ENCODE measurements at places on chromosomes 3 and 15.
A peak's percentile ranks its signal among the peaks of the same experiment; 100 is the strongest.

DNA sequence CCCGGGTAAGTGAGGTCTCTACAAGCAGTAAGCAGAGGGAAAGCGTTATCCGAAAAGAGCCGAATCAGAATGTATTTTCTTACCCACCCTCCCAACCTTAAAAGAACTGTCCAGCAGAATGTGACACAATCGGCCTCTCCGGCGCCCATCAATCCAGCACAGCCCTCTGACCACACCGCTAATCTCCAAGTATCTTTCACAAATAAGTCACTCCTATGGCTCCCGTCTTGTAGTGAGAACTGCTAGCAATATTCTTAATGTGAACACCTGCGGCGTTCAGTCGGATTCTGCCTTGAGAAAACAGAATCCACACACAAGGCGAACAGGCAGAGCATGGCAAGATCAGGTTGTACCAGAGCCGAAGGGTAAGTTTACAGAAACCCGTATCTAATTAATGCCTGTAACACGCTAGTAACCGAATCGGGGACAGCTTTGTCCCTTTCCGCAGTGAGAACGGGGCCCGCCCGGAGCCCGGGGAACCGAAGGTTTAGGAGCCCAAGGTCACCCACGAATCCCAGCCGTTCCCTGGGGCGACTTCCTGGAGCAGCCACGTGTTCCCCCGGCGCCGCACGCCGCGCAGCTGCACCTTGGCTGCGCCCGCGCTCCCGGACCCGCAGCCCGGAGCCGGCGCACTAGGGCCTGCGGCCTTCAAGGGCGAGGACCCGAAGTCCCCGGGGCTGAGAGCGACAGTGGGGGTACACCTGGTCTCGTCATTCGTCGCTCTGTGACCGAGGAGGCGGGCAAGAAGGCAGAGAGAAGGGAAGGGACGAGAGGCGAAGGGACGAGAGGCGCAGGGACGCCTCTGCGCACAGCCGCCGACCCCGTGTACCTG lies 672 bp downstream of the TFRC start:
- DNase-seq, result peak; percentile 45

GRCh38 chr3:152243301-152243711 lies 25.4 kb upstream of the MBNL1 start:
- DNase-seq, result no peak

DNA sequence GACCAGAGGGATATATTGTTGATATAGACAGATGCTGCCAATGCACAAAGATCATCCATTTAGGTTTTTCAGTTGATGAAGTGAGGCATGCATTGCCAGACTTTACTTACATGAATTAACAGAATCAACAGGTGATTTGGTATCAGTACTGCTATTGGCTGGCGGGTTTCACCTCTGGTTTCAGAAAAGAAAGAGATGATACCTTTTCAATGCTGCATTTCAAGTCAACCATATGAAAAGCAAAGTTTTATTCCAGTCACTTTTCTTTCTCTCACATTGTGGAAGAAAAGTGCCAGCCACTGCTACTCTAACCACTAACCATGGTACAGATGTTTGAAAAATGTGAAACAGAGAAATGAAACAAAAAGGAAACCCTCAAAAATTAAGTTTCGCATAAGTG lies 289.1 kb downstream of the TIGIT start:
- no peak for DNase-seq

DNA sequence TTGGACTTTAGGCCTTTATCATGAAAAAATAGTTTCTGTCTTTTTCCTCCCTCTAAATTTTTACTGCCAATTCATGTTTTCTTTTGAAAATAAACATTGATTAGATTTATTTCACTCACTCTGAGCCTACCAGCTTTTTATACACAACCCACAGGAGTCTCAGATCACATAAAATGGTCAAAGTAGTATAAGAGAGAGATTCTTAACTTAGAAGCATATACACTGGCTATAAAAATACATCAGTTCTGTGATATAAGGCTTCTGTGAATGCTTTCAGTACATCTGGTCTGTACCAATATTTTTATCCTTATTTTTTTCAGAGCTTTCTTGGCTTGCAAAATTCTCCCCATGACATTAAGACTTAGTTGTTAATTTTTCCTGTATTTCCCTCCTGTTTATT lies 117.0 kb upstream of the PTX3 start:
- no peak for DNase-seq

- no peak for DNase-seq
Observed at GRCh38 chr3:172156586-172156955, 117.2 kb downstream of the FNDC3B start.

DNA sequence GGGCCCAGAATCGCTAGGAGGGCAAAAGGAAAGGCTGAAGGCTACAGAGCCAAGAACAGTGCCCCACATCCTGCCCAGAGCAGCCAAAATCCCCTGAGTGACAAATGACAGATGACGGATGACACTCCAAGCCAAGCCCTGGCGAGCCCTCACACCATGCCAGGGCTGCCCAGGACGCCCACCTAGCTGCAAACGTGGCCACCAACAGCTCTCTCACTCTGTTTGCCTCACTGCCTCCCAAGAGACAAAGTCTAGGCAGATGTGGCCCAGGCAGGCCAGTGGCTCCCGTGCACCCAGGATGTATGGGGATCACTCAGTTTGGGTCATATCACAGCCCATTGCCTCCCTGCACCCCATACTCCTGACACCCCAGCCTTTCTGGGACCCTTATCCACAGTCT lies 270.1 kb upstream of the NSMCE3 start:
- no peak for DNase-seq

- DNase-seq, result no peak
Observed at GRCh38 chr3:167323572-167323971, 56.5 kb downstream of the ZBBX start.

DNA sequence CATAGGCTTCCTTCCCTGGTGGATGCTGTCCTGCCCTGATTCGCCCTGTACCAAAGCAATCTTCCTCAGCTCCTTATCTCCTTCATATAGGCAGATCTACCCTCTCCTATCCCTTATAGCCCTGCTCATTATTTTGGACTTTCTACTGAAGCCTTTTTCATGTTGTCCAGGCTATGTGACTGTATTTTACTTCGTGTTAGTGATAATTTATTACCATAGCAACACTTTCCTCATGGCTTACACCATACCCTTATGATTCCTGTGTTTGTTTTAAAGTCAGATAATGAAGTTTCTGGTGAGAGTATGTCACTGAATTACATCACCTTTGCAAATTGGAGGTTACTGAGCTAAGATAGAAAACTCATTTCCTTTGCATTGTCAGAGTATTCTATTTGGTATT lies 352.6 kb downstream of the NLGN1 start:
- DNase-seq, result no peak

GRCh38 chr3:163490119-163490518 lies 1588.2 kb downstream of the SI start:
- peak; percentile 11 for DNase-seq

DNA sequence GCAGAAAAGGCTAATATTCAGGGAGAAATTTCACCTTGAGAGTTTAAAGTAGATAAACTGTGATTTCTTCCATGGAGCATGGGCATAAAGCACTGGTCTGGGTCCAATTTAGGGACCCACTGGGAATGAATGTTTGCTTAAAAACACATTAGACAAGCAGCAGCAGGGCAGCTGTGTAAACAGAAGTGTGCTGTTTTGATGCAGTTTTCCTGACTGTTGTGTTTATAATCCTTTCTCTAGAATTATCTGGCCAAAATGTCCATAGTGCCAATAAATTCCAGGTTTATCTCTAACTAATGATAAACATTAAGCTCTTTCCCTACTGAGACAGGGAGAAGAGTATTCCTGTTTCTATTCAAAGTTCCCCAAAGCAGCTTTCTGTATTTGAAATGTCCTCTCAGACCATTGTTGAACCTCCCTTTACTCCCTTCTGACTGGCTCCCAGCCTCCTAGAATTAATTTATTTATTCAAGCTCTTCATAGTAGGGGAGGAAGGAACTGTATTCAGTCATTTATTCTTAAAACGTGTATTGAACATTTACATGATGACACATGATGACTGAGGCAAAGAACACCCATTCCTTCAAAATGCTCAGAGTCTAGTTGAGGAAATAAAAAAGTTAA lies 7.0 kb upstream of the TM4SF18 start:
- no peak for DNase-seq

GRCh38 chr15:40808861-40809450 lies 1.7 kb upstream of the DNAJC17 start:
- no peak for DNase-seq

DNA sequence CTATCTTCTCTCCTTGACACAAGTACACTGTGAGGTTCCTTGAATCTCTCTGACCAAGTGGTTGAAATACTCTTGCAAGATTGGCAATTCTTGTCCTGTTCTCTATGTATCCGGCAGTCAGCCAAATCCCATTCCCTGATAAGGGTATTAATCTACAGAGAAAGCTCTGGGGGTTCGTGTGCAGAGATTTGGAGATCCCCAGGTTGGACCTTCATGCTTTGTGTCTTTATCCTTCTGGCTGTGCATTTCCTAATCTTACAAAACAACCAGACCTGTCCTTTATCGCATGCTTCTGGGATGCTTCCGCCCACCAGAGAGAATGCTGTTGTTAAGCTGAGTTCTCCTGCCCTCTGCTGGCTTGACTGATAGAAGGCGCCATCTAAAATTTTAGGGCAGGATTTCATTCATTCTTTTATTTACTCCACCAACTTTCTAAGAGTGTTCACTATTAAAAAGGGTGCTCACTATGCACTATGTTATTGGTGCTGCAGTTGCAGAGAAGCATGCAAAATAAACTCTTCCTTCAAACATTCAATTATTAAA lies 8.6 kb upstream of the SST start:
- DNase-seq, result no peak

DNA sequence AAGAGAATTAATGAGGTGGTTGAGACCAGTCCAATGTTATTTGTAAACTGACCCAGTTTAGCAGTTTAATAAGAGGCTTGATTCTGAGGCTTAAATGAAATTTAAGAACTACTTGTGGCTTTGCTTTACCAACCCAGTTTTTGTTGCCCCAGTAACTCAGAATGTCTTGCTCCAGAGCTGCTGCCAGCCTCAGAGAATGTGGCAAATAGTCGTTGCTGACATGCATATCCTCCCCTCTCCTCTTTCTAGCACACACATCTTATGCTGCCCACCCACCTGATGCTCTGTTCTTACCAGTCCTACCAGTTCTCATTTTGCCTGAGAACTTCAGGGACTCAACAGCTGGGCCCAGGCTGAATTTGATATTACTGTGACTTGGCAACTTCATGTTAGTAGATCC lies 92.4 kb upstream of the TSC22D2 start:
- no peak for DNase-seq

DNA sequence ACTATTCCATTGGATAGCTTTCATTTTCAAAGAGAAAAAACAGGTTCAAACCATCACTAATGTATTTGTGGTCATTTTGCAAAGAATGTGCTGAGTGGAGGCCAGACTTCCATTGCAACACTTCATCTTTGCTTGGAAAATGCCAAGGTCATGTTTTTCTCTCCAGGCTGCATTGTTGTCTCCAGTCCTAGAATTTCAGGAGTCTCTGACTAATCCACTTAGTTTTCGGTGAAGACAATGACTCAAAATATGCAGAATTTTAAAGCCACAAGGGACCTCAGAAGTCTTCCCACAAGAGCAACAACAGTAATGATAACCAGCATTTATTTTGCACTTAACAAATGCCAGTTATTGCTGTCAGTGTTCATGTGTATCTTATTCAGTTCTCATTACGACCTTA lies 277.0 kb downstream of the RYR3 start:
- DNase-seq, result no peak

- DNase-seq, result no peak
Observed at GRCh38 chr3:158420654-158421396, 150.2 kb upstream of the MLF1 start.

DNA sequence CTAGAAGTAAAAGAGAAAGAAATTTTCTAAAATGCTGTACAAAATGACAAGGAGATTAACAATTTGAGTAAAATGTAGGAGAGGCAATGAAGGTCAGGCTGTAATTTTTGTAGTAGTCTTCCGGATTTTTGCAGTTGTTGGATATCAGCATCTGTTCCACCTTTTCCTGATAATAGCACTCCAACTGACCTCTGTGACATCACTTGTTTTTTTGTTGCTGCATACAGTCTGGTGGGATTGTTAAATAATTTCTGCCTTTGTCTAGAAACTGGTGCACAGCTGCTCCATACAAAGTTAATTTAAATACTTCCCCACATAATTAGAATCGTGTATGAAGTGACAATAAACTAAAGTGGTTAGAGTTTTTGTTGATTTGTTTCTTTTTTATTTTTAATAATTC lies 731.4 kb downstream of the PLOD2 start:
- DNase-seq, result no peak

DNA sequence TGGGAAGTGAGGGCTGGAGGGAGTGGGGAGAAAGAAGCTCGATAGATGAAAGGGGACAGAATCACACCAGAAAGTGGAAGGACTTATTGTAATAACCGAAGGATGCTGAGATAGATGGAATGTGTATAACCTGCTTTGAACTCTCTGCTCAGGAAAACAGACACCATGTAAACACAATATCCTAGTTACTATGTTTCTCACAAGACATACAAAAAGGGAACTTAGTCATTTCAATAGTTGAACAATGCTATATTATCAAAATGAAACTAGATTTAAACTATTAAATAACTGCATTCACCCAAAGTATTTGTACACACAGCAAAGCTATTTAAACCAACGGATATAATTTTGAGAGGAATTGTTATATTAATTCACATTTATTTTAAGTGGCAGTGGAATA lies 108.3 kb upstream of the GADL1 start:
- DNase-seq, result no peak

DNA sequence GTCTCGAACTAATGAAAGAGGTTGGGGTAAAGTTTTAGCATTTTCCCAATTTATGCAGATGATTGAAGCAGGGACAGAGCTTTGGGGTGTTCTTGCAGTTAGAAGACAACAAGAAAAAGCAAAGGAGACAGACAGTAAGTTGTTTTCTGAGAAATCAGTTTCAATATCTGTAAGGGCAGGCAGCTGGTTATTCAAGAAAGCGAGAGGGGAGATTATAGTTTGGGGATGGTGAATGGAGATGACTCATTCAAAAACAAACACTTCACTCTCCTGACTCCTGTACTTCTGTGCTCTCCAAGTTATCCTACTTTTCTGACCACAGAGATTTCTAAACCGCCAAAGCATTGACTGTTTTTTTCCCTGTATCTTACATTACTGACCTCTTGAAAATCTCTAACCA lies 352.0 kb downstream of the GAP43 start:
- no peak for DNase-seq

DNA sequence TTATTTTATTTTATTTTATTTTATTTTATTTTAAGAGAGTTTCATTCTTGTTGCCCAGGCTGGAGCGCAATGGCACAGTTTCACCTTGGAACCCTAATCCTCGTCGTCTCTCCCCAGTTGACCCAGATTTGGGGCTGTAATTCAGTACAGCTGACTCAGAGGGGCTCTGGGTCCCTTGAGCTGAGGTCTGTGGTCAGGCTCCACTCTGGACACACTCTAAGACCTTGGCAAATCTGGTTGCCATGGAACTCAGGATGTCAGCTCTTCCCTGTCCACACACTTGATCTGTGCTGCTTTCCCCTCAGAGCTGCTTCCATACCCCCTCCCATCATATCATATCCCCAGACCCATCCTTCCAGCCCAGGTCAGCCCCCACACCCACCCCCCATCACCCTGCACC lies 675 bp upstream of the CYP11A1 start:
- DNase-seq, result no peak

- no peak for DNase-seq
Observed at GRCh38 chr3:71456156-71456555, 127.4 kb downstream of the FOXP1 start.
